ENCODE measurements at places on chromosomes 2 and 18. TPM values are rescaled to one million over a fixed set of nuclear protein-coding genes. Genes with fewer than 3 reads are reported as not detected.

DNA sequence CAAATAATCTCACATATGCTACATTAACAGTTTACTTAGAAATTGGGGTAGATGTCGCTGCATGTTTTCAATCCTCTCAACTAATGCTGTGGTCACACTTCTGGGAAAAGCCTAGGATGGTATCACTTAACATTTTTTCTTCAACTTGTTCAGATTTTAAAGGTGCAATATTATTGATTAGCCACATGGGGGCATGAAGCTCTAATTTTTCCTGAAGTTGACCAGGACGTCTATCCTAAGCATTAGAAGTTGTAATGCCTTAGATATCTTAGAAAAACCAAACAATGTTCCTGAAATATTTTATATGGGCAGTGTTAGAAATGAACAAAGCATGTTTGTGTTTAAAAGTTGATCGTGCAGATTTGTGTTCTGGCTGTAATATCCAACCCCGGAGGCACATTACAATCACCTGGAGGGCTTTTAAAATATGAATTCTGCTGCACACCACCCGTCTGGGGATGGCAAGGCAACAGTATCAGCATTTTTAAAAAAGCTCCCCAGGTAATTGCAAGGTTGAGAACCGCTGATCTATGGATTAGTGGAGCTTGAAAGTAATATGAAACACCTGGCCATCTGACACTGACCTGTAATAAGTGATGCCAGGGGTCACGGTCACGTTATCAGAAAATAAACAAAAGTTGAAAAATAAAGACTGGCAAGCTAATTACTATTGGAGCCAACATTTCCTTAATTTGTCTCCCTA, 100.5 kb upstream of the LMAN1 start:
- no peaks in the 10 kb centered on the region for H3K4me1 ChIP-seq
- H3K4me3 ChIP-seq: no peak overlapping the region
- H3K27me3 ChIP-seq: peaks cover 4% of the 10 kb centered on the region
- DNase-seq: no peak
- H3K27ac ChIP-seq: no peak overlapping the region

TSPYL6 gene
- total RNA-seq: not detected

- peaks cover 2% of the 10 kb centered on the region for H3K27me3 ChIP-seq
- peak overlapping the region; percentile 100 for H3K4me3 ChIP-seq
- H3K27ac ChIP-seq: peak overlapping the region; percentile 100
- peak; percentile 71 for DNase-seq
- peaks cover 51% of the 10 kb centered on the region for H3K4me1 ChIP-seq
- H3K36me3 ChIP-seq: no peaks in the 10 kb centered on the region
Observed at GRCh38 chr2:120177001-120177621, 46.1 kb downstream of the TMEM185B start.

DNA sequence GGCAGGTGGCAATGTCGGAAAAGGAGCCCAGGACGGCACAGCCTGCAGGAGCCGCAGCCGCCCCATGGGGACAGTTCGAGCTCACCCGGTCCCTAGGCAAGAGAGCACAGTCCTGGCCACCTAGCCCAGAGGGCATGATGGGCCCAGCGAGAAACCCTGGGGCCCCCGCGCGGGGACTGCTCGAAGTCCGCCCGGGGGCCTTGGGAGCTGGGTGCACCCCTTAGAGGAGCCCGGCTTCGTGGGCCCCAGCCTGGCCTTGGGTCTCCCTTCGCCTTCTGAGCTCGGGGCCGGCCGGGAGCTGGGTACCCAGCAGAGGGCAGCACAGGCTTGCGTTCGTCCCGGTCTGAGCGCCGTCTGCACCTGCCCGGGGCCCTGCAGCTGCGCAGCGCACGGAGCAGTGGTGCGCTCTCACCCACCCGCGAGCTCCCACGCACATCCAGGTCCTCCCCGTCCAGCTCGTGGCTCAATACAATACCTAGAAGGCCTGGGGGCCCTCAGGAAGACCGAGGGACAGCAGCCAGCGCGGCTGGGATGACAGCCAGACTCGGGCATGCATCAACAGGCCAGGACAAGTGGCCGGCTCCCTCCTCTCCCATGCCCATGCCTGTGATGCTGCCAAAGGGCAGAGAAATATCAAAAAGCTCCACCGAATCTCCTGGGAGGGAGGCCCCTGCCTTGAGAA, 96.2 kb upstream of the ZNF532 start:
- peaks cover 38% of the 10 kb centered on the region for H3K27me3 ChIP-seq
- H3K4me3 ChIP-seq: no peak overlapping the region
- peaks cover 15% of the 10 kb centered on the region for H3K4me1 ChIP-seq
- H3K27ac ChIP-seq: no peak overlapping the region
- H3K36me3 ChIP-seq: no peaks in the 10 kb centered on the region

DNA sequence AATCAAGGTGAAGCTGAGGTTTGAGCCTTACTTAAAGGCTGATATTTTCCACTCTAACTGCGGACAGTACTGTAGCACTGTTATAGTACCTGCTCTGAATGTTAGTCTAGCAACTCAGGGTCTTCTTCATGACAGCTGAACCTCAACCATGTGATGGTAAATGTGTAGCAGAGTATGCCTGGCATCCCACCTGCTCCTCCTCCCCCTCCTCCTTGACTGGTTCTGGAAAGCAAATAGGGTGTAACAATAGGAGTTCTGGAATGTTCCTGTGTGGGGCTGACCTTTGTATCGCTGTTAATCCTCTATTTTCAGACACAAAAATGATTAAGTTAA, 447 bp upstream of the CCL20 start:
- peaks cover 9% of the 10 kb centered on the region for H3K4me1 ChIP-seq
- H3K27ac ChIP-seq: no peak overlapping the region
- no peaks in the 10 kb centered on the region for H3K27me3 ChIP-seq
- no peak overlapping the region for H3K4me3 ChIP-seq
- DNase-seq: no peak
